NCI-H345 (cell line): ENCODE measurements at places on chromosomes 12 and 14.

DNA sequence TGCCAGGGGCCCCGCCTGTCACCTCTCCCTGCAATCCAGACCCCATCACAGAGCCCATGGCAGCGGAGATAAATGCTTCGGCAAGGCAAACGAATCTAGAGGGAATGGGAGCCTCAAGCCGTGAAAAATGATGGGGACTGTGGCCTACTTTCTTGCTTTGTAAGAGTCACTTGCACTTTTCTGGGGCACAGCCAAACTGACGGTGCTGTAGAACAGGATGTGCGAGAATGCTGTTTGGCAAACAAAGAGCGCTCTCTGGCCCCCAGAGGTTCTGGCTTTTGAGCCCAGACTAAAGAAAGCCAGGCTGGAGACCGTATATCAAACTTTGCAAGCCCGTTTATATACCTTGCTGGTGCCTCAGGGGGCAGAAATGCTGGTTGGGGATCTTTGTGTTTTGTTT, 108.7 kb downstream of the CACNA1C start:
- DNase-seq: no peak

- no peak for DNase-seq
Observed at GRCh38 chr12:94898388-94898787, 105.1 kb downstream of the NDUFA12 start.

DNA sequence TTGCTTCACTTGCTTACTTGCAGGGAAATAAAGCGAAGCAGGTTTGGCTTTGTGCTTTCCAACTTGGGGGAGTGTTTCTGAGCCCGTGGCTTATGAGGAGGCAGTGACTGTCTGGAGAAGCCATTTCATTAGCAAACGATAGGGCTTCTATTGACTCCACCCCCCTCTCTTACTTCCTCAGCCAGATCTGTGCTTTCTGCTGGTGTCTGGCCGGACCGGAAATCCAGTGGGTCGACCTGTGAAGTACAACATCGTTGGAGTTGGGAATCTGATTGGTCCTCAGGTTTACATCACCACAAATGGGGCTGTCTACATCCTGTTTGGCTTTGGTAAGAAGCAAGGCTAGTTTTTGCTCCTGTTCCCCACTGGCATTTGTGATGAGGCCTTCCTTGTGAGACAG, 22.3 kb downstream of the FAM234B start:
- DNase-seq: no peak

- DNase-seq: no peak
Observed at GRCh38 chr12:100528471-100529127, 44.9 kb upstream of the GAS2L3 start.

- no peak for DNase-seq
Observed at GRCh38 chr14:61296151-61296550, 15.0 kb upstream of the TMEM30B start.

DNA sequence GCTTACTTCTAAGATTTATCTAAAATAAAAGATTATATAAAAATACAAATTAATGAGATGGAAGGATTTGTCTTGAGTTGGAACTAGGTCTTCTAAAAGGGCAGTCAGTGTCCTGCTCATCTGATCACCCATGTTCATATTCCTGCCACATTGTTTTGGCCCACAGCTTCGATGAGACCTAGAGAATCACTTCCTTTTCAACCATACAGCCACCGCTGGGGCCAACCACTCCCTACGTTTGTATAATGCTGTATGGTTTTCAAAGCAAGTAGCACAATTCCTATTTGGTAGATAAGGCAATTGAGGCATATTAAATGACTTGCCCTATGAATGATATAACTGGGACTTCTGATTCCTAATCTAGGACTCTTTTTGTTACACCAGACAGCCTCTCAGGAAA, 249.4 kb downstream of the ZFP36L1 start:
- DNase-seq: no peak

DNA sequence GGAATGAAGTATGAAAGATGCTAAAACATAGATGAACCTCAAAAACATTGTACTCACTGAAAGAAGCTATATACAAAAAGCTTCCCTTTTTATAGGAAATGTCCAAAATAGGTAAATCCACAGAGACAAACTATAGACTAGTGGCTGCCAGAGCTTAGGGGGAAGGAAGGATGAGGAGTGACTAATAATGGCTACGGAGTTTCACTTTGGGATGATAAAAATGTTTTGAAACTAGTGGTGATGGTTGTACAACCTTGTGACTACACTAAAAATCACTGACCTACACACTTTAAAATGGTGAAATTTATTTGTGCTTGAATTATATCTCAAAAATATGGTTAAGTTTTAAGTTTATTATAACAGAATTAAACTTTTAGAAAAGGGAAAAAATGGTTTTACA, 37.1 kb upstream of the AMN1 start:
- DNase-seq: no peak

GRCh38 chr14:64508215-64508776, 3.7 kb downstream of the ZBTB1 start:
- no peak for DNase-seq

DNA sequence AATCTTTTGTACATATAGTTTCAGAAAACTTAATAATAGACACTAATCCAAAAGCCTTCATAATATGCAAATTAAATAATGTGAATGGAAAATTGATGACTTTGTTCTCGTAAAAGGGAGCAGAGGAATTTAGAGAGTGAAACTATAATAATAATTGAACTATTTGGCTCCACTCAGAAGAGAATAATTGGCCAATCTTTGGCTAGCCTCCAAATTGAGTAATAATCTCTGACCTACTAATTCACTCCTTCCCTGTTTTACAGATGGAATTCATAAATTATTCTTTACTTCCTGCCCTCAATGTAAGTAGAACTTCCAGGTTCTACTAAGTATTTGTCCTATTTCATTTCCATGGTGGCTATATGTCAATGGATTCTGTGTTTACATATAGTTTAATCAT, 15.8 kb downstream of the TRIM9 start:
- no peak for DNase-seq

DNA sequence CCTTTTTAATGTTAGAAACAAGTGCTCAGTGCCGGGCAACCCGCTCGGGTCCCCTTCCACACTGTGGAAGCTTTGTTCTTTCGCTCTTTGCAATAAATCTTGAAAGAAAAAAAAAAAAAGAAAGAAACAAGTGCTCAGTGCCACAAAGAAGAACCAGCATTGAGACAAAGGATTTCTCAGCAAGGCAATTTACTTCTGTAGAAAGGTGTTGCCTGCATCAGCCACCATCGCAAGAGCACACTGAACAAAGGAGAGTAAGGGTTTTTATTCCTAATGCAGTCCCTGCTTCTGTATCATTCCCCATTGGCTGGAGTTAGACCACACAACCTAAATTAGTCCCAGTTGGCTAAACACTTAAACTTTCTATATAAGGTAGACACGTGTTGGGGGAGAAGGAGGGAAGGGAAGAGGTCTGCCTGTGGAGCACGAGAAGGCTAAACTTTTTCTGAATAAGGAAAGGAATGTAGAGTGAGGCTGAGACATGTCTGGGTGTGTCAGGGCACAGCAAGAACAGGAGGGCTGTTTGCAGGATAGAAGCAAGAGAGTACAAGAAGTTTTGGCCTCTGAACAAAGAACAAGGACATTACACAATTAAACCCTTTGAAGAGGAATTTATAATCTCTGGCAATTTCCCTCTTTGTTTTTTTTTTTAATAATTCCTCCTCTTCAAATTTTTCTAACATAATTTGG, 21.4 kb downstream of the KLRF2 start:
- no peak for DNase-seq

DNA sequence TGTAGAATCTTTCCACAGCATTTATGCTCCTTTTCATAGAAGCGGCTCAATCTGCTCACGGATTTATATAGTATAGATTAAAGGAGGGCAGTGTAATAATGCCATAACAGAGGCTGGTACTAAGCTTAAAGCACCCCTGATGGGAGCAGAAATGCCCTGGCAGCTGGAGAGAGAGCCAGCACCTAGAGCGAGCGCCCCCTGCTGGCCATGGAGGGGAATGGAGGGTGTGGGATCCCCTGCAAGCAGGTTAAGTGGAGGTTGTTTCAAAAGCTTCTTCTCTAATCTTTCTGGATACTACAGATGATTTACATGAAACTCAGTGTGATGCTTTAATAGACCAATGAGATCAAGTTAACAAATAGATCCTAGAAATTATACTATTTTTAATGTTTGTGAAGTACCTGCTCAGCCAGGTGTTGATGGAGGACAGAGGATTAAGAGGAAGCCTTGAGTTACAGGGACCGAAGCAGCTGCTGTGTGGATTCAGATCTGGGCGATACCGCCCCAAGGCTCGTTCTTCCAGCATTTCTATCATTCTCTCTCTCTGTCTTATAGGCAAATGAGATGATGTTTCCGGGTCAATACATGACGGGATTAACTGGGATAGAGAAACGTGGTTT, 1519.3 kb upstream of the TMEM132C start:
- DNase-seq: no peak

GRCh38 chr14:65631040-65631439, 218.5 kb downstream of the FUT8 start:
- DNase-seq: peak; percentile 17

- DNase-seq: no peak
Observed at GRCh38 chr14:94424371-94424770, 28.2 kb downstream of the SERPINA11 start.

DNA sequence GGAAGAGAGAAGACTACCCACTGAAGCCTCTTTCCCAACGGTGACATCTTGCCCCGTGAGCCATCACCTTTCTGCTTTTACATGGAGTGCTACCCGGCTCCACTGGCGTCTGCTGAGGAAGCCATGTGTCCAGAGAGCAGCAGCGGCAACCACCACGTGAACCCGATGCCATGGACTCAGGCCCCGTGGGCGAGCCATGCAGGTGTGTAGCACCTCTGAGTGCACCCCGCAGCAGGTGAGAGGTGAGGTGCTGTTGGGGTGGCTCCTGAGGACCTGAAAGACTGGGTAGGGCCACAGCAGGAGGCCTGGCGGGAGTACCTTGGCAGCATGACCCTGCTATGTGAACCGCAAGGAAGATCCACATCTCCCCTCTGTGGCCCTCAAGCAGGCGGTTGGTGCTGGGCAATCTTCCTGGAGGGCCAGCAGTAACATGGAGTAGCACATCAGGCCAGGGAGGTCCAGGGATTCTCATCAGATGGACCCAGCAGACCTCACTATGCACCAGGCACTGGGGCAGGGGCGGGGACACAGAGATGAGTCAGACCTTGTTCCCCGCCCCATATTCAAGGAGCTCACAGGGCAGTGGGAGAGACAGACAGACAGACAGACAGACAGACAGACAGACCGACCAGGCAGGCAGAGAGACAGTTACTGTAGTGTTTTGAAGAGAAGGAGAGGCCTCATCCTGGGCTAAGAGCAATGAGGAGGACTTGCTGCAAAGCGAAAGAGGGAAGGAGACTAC, 129.6 kb downstream of the PAPOLA start:
- no peak for DNase-seq

DNA sequence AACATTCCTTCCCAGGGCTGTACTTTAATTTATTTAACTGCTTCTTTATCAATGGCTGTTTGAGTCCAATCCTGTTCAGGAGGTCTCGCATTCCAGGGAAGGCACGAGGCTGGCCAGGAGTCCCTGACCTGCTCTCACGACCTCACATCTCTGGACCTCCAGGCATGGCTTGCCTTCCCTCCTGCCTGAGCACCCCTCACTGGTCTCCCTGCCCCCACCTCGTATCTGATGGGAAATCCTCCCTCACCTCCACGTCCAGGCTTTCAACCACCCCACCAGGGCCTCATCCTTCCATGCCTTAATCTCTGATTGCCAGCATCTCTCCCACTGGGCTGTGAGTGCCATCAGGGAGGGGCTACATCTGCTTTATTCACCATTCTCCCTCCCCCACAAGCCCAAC, 29.0 kb downstream of the PRKAB1 start:
- no peak for DNase-seq

DNA sequence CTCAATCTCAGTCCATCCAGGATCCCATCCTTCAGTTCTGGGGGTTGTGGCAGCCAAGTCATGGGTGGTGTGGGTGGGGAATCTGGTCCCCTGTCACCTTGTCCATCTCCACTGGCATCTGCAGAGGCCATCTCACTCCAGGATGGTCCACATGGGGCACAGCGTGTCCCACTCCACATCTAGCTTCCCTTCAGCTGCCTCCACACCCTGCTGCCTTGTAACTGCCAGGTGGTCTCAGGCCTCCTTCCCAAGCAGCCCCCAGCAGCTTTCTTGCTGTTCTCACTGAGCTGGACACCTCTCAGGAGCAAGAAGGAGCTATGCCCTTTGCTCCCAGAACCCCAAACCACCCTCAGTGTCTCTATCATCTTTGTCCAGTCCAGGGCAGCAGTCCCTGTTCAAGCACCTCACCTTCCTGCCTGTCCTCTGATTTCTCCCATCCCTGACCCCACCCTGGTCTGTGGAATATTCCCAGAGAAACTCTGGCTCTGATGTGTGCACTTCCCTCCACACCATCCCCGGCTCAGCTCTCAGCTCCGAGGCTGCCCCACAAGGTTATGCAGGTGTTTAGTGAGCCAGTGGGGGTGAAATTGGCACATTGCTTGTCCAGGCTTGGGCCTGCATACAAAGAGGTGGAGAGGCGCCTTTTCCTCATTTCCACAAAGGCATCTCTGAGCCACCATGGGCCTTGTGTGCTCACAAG, 13.7 kb upstream of the DYNC1H1 start:
- DNase-seq: no peak

DNA sequence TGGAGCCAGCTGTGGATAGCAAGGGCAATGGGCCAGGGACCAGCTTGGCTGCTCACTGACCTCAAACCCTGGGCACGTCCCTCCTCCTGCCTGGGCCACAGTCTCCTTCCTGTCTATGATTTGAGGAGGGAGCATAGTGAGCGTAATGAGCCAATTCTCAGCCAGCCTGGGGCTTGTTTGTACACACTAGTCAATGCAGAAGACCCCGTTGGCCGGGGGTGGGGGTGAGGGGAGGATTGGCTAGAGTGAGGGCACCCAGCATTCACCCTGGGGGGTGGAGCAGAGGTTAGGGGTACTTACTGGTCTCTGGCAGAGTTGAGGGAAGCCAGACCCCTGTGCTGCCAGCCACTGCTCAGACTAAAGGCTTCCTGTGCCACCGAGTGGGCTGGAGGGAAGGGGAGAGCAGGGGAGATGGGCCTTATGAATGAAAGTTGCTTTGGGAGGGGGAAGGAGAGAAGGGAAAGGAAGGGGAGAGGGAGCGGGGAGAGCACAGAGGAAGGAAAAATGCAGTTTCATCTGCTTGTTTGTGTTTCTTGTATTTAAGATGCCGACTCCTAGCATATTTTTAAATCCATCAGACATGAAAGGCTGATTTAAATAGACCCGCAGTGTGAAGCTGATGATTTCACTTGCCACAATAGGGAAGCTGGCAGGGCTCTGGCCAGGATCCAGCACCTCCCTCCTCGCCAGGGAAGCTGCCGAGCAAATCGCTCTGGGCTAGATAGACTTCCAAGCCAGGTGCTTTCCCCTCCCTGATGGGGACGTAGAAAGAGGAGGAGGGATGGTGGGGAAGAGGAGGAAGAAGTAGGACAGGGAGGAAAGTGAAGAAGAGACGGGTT, 114.0 kb downstream of the PRMT8 start:
- peak; percentile 93 for DNase-seq

- no peak for DNase-seq
Observed at GRCh38 chr12:115074617-115075016, 390.6 kb upstream of the TBX3 start.

GRCh38 chr12:98725476-98726247, 80.6 kb downstream of the APAF1 start:
- DNase-seq: peak; percentile 43

- DNase-seq: no peak
Observed at GRCh38 chr12:95520816-95521215, 30.5 kb downstream of the USP44 start.
